ENCODE measurements at places on chromosomes 6 and 20. TPM values are rescaled to one million over a fixed set of nuclear protein-coding genes. Genes with fewer than 3 reads are reported as not detected.

DNA sequence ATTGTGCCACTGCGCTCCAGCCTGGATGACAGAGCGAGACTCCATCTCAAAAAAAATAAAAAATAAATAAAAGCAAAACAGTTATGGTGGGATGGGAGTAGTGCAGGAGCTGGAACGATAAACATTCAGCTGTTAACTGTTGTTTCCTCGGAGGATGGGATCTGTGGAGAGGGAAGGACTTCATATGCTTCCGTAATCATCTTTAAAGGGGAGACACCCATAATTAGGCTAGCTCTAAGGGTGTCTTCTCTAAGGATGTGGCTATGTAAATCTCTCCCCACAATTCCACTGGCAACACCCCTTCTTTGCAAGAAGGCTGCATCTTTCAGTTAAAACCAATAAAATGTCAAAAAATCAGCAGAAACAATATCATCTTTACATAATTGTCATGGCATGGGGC lies 42.6 kb upstream of the MTHFD1L start:
- no peak overlapping the region for H3K27ac ChIP-seq
- no peak overlapping the region for H3K4me3 ChIP-seq
- H3K27me3 ChIP-seq: peaks cover 2% of the 10 kb centered on the region
- peaks cover 8% of the 10 kb centered on the region for H3K4me1 ChIP-seq
- DNase-seq: no peak

The PNLDC1 gene
- not detected for total RNA-seq

- no peak for DNase-seq
- no peak overlapping the region for H3K27ac ChIP-seq
- peaks cover 14% of the 10 kb centered on the region for H3K36me3 ChIP-seq
These were observed 20.2 kb upstream of the TOX2 start for GRCh38 chr20:43894491-43894890.

DNA sequence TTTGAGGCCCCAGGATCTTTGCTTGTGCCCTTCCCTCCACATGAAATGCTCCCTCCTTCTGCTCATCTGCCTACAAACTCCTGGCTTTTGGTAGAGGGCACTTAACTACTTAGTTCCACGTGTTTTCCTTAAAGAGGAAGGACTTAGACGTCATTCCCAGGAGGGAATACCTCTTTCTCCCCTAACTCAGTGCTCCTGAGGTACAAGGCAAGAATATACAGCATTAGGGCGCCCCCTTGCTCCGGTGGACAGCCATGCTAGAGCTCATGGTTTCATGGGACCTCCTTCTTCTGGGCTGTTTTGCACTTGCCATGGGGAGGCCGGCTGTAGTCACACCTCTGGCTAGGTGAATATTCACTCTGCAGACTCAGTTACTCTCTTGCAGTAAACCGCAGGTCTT lies 93.8 kb upstream of the LY86 start:
- no peak overlapping the region for H3K27ac ChIP-seq
- H3K4me1 ChIP-seq: no peaks in the 10 kb centered on the region
- H3K4me3 ChIP-seq: no peak overlapping the region
- peak; percentile 69 for DNase-seq
- H3K27me3 ChIP-seq: no peaks in the 10 kb centered on the region

The C2 gene
- total RNA-seq: not detected

The KLC4 gene
- 62.3 TPM for total RNA-seq

DNA sequence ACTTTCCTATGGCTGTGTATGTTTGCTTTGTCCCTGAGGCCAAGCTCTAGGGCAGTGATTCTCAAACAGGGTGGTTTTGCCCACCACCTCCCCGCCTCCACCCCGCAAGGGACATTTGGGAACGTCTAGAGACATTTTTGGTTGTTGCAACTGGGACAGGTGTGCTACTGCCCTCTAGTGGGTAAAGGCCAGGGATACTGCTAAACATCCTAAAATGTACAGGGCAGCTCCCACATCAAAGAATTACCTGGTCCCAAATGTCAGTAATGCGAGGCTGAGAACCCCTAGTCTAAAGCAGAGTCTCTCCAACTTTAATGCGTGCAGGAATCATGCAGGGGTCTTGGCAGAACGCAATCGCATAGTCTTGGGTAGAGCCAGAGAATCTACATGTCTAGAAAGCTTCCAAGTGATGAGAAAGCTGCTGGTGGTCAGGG lies 5.1 kb downstream of the KCNS1 start:
- H3K4me3 ChIP-seq: no peak overlapping the region
- H3K27me3 ChIP-seq: peaks cover 9% of the 10 kb centered on the region
- no peaks in the 10 kb centered on the region for H3K36me3 ChIP-seq
- no peak overlapping the region for H3K27ac ChIP-seq
- no peak for DNase-seq

The CTCFL gene
- total RNA-seq: not detected

The ZNF334 gene
- 32.9 TPM for total RNA-seq

The ELOVL4 gene
- total RNA-seq: 37.2 TPM

The CTAGE9 gene
- total RNA-seq: not detected

The LRRN4 gene
- total RNA-seq: not detected

- no peak overlapping the region for H3K4me3 ChIP-seq
- H3K4me1 ChIP-seq: peaks cover 28% of the 10 kb centered on the region
- H3K27ac ChIP-seq: no peak overlapping the region
- no peaks in the 10 kb centered on the region for H3K36me3 ChIP-seq
- DNase-seq: no peak
- H3K27me3 ChIP-seq: no peaks in the 10 kb centered on the region
These were observed 108.9 kb upstream of the EMILIN3 start for GRCh38 chr20:41475503-41475902.

DNA sequence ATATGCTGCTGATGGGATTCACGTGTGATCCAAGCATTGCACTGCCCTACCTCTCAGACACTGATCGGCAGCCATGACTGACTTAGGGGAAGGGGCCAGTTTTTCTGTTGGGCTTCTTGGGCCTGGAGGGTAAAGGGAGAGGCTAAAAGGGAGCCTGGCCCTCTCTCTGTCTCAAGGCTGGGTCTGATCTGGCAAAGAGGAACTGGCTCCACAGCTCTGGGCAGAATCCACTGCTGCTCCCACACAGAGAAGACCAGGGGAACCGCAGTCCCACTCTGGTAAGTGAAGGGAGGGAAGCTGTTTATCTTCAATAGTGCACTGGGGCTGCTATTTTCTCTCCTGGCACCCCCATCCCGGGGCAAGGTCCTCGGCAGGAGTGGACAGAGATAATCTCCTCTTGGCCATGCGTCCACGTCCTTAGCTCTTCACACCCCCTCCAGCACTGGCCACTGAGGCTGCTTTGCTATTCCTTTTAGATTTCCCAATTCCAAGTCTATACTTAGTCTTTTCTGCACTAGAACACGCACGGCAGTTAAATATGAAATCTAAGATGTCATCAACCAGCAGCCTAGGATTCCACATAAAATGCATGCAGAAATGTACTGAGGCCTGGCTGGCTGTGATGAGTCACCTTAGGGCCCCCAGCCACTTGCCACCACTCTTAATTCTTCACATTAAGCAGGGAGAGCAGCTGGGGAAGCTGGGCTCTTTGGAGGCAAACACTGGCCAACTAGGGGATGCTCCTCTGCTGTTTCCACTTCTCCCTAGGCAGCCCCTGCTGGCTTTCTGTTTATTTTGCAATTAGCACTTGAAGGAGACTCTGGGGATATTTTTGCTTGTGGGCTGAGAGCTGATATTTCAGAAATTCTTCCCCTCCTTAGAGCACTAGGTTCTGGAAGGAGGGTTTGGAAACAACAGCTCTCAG lies 87.8 kb upstream of the ARMC2 start:
- no peaks in the 10 kb centered on the region for H3K36me3 ChIP-seq
- peaks cover 13% of the 10 kb centered on the region for H3K27me3 ChIP-seq
- H3K4me3 ChIP-seq: peak overlapping the region; percentile 21
- peak overlapping the region; percentile 39 for H3K27ac ChIP-seq

- DNase-seq: no peak
- no peak overlapping the region for H3K27ac ChIP-seq
- H3K4me3 ChIP-seq: no peak overlapping the region
These were observed 49.1 kb downstream of the TTI1 start for GRCh38 chr20:37984018-37984785.

GRCh38 chr20:51636123-51636522 lies 93.6 kb upstream of the NFATC2 start:
- H3K4me1 ChIP-seq: no peaks in the 10 kb centered on the region
- no peak overlapping the region for H3K27ac ChIP-seq
- H3K27me3 ChIP-seq: no peaks in the 10 kb centered on the region

DNA sequence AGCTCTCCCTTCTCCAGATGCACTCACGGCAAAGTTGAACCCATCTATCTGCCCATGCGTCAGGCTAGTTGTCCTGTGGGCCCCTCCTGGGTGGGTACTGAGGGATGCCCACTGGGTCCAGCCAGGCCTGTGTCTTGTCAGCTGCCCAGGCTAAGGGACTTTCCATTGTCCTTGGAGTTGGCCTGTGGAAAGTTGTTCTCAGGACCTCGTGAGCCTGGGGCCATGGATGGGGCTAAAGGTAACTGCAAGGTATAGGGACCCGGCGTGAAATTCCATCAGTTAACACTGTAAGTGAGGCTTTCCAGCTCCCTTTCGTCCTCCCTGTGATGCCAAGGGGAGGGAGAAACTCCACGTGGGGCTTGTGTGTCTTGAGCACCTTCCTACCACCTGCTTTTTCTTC lies 126.5 kb downstream of the CEBPB start:
- peaks cover 2% of the 10 kb centered on the region for H3K4me1 ChIP-seq
- H3K36me3 ChIP-seq: peaks cover 6% of the 10 kb centered on the region
- no peak overlapping the region for H3K4me3 ChIP-seq
- H3K27ac ChIP-seq: no peak overlapping the region
- no peak for DNase-seq
- no peaks in the 10 kb centered on the region for H3K27me3 ChIP-seq

DNA sequence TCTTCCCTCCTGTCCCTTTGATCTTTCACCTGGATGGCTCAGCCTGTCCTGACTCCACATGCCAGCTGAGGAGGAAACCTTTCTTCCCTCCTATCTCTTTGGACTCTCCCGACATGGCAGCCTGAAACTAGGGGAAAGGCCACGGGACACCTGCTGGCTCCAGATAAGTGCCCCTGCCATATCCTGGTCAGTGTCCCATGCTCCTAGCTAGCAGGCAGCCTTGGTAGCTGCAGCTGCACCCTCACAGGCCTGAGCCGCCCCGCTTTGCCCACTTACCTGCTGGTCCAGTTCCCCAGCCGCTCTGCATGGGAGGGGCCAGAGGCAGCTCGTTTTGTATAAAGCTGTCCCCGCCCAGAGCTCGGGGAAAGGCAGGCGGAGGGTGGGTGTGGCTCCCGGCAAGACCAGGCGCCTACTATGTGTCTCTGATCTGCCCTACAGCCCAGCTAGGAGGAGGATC lies 7.4 kb upstream of the SLC52A3 start:
- peaks cover 5% of the 10 kb centered on the region for H3K27me3 ChIP-seq
- peaks cover 11% of the 10 kb centered on the region for H3K4me1 ChIP-seq
- H3K4me3 ChIP-seq: no peak overlapping the region
- H3K27ac ChIP-seq: no peak overlapping the region
- no peak for DNase-seq

- DNase-seq: no peak
- H3K4me1 ChIP-seq: peaks cover 11% of the 10 kb centered on the region
- no peaks in the 10 kb centered on the region for H3K36me3 ChIP-seq
- no peak overlapping the region for H3K27ac ChIP-seq
- H3K27me3 ChIP-seq: no peaks in the 10 kb centered on the region
These were observed 165.7 kb upstream of the OLIG3 start for GRCh38 chr6:137659871-137660270.

DNA sequence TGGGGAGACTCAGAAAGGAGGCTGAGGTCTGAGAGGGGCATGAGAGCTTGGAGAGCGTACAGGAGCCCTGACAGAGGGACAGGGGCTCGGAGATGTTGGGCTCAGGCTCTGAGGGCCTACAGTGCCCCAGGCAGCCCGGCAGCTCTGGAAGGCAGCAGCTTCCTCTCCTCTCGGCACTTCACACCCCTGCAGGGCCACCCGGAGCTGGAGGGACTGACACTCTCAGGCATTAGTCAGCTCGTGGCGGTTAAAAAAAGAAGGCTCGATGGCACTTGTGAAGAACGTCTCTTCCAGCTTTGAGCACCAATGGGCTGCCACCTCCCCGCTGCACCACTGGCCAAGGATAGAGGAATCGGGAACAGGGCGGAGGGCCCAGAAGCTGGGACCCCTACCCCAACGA lies 62.6 kb upstream of the SIRPA start:
- H3K4me3 ChIP-seq: no peak overlapping the region
- H3K4me1 ChIP-seq: peaks cover 5% of the 10 kb centered on the region
- no peak for DNase-seq
- no peak overlapping the region for H3K27ac ChIP-seq
- H3K27me3 ChIP-seq: peaks cover 9% of the 10 kb centered on the region

- no peak for DNase-seq
- H3K27me3 ChIP-seq: peaks cover 2% of the 10 kb centered on the region
- no peak overlapping the region for H3K27ac ChIP-seq
- no peaks in the 10 kb centered on the region for H3K4me1 ChIP-seq
These were observed 58.6 kb downstream of the RPS12 start for GRCh38 chr6:132872923-132873322.
